ENCODE measurements at places on chromosomes 2 and 18.
A peak's percentile ranks its signal among the peaks of the same experiment; 100 is the strongest.

GRCh38 chr18:11179959-11180519 is 30.7 kb upstream of the PIEZO2 start:
- no peak for DNase-seq

- DNase-seq, result no peak
Observed at GRCh38 chr2:49278561-49278960, 124.2 kb upstream of the FSHR start.

GRCh38 chr2:33484042-33484621 is 7.7 kb downstream of the RASGRP3 start:
- DNase-seq, result no peak

- no peak for DNase-seq
Observed at GRCh38 chr18:3930126-3931012, 480.4 kb downstream of the TGIF1 start.

DNA sequence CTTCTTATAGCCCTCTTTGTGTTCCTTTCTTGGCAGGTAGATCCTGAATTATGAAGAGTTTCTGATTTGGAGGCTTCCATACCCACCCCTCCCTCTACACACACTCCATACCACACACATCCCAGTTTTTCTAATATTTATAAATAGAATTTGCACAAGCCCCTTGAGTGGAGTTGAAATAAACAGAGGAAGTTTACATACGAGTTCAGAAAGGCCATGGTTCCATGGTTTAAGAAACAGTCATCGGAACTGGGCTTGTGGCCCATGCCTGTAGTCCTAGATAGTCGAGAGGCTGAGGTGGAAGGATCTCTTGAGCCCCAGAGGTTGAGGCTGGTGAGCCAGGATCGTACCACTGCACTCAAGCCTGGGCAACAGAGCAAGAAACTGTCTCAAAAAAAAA is 62.7 kb upstream of the TANC1 start:
- no peak for DNase-seq

DNA sequence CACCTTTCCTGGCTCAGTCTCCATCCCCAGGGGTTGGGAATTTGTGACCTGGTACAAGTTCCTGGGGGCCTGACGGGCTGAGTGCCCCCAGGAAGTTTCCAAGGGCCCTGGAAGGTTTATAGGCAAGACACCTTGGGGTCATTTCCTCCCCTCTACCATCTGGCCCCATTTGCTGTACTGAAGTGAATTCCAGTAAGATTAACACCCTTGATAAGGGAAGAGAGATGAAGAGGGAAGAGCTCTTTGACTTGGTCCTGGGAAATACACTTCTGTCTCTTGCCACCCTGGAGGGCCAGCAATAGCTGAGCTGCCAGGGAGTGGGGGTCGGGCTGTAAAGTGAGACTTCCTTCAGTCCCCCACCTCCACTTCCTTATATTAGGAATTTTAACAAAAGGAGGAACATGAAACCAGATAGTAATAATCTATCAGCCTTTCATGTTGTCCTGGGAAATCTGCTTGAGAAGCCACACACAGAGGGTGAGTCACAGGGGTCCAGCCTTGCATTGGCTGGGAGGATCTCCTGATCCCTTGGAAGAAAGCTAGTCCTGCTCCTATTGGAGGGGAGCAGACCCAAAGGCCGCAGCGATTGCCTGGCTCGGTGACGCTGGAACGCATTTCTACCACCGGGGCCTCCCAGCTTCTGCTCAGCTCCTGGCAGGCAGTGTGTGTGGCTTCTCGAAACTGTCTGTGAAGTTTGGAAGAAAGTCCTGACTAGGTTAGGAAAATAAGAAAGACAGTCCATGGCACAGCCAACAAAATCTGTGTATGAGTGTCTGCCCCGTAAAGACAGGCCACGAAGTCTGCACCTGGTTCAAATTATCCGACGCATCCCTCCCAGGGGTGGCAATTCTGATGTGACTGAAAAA is 87.3 kb downstream of the ACAA2 start:
- DNase-seq, result no peak

DNA sequence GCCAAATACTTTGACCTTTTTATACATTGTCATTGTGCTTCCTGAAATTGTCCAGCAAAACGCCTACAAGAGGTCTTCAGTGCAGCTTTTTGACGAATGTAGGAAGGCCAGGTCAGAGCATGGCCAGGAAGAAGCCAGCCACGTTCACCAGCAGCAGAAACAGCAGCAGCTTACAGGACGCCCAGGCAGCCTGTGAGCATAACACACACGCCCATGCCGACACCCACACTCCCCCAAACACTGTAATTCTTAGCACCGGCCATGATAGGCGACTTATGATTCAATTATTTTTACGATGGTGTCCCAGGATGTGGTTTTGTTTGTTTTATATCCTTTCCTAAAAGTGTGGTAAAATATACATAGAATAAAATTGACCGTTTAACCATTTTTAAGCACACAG is 249.1 kb upstream of the SALL3 start:
- no peak for DNase-seq

- no peak for DNase-seq
Observed at GRCh38 chr2:134783912-134784311, 54.5 kb upstream of the ACMSD start.

GRCh38 chr18:57253903-57254302 is 98.5 kb upstream of the ST8SIA3 start:
- DNase-seq, result no peak

- DNase-seq, result no peak
Observed at GRCh38 chr2:16588565-16588964, 77.1 kb downstream of the CYRIA start.

GRCh38 chr2:1421731-1422130 is 8.5 kb downstream of the TPO start:
- no peak for DNase-seq

DNA sequence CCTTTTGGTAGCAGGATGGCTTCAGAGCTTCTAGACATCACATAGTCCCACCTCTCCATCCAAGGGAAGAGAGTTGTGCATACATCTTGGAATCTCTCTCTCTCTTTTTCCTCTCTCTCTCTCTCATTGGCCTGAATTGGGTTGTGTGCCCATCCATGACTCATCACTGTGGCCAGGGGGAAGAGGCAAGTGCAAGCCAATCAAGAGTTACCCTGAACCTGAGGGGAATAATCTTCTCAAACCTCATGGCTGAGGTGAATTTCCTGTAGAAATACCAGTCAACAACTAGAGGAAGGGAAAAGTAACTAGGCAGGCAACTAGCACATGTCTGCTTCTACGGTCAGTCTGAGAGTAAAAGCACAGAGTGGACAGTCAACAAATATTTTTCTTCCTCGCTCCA is 7.3 kb upstream of the CHN1 start:
- DNase-seq, result no peak

DNA sequence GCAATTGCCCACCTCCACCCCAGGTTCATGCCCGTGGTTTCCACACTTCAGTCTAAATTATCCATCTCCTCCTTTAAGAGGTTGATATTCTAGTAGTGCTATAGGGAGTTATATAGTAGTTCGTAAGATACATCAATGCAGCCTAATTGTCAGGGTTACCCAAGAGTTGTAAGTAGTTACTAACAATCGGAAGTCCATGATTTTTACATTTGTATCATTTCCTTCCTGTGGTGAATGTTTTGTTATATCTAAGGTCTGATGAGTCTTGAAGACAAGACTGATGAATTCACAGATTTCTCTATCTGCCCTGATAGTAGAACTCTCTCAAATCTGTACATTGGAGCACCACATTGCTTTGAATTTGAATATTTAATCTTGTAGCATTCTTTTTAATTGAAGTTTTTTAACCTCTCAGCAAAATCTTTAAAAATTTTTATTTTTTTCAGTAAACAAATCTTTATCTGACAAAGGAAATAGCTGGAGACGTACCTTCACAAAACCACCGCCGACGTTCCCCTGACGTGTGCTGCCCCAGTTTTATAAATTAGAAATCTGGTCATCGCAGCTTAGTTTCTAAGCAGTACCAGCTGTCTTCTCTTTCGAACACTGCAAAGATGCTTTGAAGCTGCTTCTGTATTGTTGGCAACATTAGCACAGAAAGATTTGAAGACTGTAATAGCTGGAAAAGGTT is 264.5 kb downstream of the SOCS6 start:
- DNase-seq, result peak; percentile 28

- DNase-seq, result no peak
Observed at GRCh38 chr18:6648581-6648980, 80.9 kb upstream of the ARHGAP28 start.

- no peak for DNase-seq
Observed at GRCh38 chr2:167258712-167259111, 370.4 kb downstream of the XIRP2 start.

- DNase-seq, result no peak
Observed at GRCh38 chr18:61569176-61569892, 236.1 kb downstream of the CDH20 start.

GRCh38 chr2:157777427-157777826 is 98.7 kb downstream of the ACVR1 start:
- DNase-seq, result peak; percentile 56

- no peak for DNase-seq
Observed at GRCh38 chr18:48558248-48558647, 19.4 kb downstream of the CTIF start.

DNA sequence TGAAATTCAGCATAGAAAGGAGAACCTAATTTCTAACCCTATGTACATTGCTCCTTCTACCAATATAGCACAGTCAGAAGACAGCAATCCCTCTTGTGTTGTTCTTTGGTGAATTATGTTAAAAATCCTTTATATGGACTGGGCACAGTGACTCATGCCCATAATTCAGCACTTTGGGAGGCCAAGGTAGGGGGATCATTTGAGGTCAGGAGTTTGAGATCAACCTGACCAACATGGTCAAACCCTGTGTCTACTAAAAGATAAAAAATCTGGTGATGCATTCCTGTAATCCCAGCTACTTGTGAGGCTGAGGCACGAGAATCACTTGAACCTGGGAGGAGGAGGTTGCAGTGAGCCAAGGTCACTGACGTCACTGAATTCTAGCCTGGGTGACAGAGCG is 195.6 kb downstream of the TMX3 start:
- DNase-seq, result no peak

GRCh38 chr2:181420259-181421130 is 36.7 kb upstream of the ITGA4 start:
- DNase-seq, result no peak

- no peak for DNase-seq
Observed at GRCh38 chr2:62570861-62571698, 65.1 kb upstream of the TMEM17 start.

- DNase-seq, result peak; percentile 1
Observed at GRCh38 chr2:240463274-240463865, 27.9 kb downstream of the GPC1 start.

- DNase-seq, result no peak
Observed at GRCh38 chr2:114762986-114763385, 320.5 kb downstream of the DPP10 start.

GRCh38 chr18:61824733-61825363 is 68.0 kb downstream of the RNF152 start:
- no peak for DNase-seq

DNA sequence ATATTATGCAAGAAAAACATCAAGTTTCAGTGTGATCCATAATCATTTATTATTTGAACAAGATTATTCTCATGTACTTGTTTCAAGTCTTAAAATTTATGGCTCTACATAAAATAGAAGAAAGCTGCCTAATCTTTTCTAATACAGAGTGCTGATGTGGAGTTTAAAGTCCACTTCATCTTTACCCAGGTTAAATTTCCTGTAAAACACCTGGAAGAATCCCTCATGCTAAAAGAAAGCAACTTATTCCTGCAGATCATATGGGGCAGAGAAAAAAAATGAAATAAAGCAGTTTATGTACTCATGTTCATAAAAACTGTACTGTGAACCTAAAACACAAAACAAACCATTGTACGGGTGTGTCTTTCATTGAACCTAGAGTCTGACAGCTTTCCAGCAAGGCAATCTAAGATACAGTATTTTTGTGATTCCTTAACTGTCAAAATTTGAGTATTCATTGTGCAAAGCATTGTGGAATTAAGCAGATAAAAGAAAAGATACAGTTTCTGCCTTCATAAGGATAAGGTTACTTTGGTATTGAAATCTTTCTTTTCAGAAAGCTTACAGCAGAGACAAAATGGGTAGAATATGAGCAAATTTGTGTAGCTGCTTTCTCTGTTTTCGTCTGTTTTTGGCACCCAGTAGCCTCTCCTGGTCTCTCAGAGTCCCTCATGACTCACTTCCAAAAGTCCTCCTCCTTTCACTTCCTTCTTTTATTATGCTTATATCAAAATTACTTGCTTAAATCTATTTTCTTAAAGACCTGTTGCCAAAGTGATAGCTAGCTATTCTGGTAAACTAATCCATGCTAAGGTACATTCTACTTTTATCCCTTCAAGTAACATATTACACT is 26.9 kb upstream of the GLS start:
- no peak for DNase-seq

- DNase-seq, result no peak
Observed at GRCh38 chr2:49153252-49153651, 1.1 kb downstream of the FSHR start.

- no peak for DNase-seq
Observed at GRCh38 chr2:239883326-239884050, 141.7 kb downstream of the NDUFA10 start.

- no peak for DNase-seq
Observed at GRCh38 chr2:16404146-16404545, 261.5 kb downstream of the CYRIA start.

- DNase-seq, result no peak
Observed at GRCh38 chr18:10329101-10329500, 125.3 kb upstream of the APCDD1 start.

- DNase-seq, result no peak
Observed at GRCh38 chr2:40955635-40956034, 503.7 kb upstream of the SLC8A1 start.

DNA sequence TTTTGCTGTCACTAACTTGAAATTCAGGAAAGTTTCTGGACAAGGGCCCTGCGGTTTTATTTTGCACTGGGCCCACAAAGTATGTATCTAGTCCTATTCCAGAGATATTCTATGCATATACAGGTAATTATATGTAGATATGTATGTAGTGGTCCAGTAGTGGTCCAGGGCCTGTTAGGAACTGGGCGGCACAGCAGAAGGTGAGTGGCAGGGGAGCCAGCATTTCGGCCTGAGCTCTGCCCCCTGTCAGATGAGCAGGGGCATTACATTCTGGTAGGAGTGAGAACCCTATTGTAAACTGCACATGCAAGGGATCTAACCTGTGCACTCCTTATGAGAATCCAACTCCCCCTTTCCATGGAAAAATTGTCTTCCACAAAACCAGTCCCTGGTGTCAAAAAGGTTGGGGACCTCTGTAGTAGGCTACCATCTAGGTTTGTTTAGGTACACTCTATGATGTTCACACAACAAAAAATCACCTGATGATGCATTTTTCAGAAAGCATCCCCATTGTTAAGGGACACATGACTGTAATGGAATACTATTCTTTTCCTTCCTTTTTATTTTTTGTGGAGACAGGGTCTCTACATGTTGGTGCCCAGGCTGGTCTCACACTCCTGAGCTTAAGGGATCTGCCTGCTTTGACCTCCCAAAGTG is 2.8 kb upstream of the PPP4R3B start:
- DNase-seq, result no peak

- DNase-seq, result no peak
Observed at GRCh38 chr2:62202019-62202722, 6.3 kb downstream of the B3GNT2 start.

- no peak for DNase-seq
Observed at GRCh38 chr18:41121116-41121826, 833.8 kb upstream of the PIK3C3 start.

- no peak for DNase-seq
Observed at GRCh38 chr2:40373111-40373510, 78.8 kb downstream of the SLC8A1 start.

- peak; percentile 54 for DNase-seq
Observed at GRCh38 chr2:43576981-43577892, 18.6 kb downstream of the THADA start.

GRCh38 chr2:43279317-43279840 is 53.0 kb upstream of the ZFP36L2 start:
- DNase-seq, result no peak

- no peak for DNase-seq
Observed at GRCh38 chr2:129763966-129764365, 215.5 kb upstream of the RAB6C start.
